A172 (cell line): ENCODE measurements at places on chromosomes 2 and 18.

DNA sequence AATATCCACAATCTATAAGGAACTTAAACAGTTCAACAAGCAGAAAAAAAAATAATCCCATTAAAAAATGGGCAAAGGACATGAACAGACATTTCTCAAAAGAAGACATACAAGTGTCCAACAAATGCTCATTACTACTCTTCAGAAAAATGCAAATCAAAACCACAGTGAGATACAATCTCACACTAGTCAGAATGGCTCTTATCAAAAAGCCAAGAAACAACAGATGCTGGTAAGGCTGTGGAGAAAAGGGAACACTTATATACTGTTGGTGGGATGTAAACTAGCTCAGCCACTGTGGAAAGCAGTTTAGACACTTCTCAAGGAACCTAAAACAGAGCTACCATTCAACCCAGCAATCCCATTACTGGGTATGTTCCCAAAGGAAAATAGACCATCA, 7.2 kb upstream of the CRYGB start:
- DNase-seq = no peak

DNA sequence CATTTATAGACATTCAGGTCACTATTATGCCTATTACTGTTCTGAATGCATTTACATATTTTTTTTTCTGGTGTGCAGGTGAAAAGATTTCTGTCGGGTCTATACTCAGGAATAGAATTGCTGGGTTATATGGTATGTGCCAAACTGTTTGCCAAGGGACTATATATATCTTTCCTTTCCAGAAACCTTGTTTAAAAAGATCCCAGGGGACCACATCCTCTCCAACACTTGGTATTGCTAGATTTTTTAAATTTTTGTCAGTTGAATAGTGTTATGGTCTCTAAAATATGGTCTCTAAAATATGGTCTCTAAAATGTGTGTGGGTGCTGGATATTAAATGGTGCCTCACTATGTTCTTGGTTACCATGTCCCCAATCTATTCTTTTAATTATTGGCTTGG, 131.3 kb downstream of the INSIG2 start:
- no peak for DNase-seq

DNA sequence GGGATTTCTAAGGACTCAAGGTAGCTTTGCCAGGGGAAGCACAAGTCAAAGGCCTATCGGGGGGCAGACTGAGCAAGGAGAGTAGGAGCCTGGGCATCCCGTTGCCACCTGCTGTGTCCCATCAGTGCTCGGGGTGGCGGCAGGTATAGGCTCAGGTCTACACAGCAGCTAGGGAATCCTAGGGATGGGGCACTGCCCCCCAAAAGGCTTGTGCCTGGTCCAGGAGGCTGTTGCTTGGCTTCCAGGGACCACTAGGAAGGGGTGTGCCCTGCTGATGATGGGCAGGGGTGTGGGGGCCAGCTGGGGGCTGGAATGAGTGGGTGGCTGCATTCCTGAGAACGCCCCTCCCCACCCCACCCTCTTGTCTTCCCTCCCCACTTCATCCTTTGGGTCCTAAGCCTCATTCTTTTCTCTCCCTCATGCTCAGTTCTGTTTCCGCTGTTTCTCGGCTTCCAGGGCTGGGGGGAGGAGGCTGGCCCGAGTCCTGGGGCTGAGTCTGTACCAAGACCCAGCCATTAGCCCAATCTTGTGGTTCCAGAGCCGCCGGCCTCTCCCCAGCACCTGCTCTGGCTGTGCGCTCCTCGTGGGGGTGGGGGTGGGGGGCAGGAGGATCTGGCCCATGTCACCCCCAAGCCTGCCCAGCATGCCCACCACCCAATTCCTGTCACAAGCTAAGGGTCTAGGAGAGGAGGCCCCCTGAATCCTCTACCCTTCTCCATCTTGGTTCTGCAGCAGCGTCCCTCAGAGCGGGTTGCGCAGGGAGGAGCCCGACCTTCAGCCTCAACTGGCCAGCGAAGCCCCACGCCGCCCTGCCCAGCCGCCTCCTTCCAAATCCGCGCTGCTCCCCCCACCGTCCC, 12.8 kb downstream of the SPEG start:
- no peak for DNase-seq

GRCh38 chr18:59736061-59736460, 38.8 kb upstream of the CCBE1 start:
- DNase-seq = no peak

DNA sequence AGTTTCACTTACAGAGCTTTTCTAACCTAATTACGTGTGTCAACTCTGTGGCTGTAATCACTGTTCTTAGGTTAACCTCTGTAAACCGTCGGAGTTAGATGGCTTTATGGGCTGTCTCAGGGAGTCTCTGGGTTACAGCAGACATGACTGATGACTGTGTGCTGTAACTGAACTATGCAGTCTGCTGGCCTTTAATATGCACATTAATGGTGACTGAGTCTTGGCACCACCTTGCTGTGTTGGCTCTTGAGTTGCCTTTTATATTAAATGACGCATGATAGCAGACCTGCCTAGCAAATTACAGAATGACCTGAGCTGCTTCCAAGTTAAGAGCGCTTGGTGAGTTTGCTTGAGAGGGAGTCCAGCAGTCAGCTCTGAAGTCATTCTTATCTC, 90.1 kb downstream of the ACKR3 start:
- DNase-seq = peak; percentile 93

- DNase-seq = no peak
These were observed 139.9 kb downstream of the TANC1 start for GRCh38 chr2:159108181-159108893.

DNA sequence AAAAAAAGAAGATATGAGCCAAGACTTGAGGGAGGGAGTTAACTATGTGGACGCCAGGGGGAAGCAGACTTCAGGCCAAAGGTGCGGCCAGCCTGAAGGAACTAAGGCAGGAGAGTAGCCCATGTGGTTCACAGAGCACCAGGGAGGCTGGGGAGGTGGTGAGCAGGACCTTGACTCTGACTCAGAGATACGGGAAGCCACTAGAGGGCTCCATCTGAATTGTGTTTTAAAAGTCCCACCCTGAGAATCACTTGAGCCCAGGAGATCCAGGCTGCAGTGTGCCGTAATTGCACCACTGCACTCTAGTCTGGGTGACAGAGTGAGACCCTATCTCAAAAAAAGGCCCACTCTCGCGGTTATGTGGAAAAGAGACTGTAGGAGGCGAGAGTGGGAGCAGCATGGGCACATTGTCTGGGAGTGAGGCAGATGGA, 12.3 kb downstream of the CEP192 start:
- peak; percentile 75 for DNase-seq

GRCh38 chr2:137049518-137049917, 284.2 kb downstream of the THSD7B start:
- DNase-seq = no peak
